ENCODE measurements at places on chromosomes 3 and 15.

- no peak for DNase-seq
These were observed 123.4 kb downstream of the SSR3 start for GRCh38 chr3:156431334-156432124.

GRCh38 chr15:89656116-89656815 is 999 bp upstream of the KIF7 start:
- no peak for DNase-seq

DNA sequence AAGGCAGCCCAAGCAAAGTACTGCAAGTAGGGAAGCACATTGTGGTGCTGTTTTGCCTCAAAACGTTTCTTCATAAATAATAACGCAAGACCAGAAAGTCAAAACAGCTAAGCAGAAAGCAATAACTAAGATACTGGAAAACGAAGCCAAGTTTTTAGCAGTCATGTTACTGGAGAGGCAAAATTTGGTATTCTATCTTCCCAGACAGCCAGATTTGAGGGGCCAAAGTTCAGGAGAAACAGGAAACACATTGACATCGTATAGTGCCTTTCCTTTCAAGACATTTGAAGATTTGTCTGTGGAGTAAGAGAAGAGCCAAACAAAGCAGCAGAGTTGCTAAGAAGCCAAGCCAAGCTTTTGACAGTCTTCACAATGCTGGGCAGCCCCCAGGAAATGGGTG is 843.6 kb upstream of the NECTIN3 start:
- DNase-seq: no peak

DNA sequence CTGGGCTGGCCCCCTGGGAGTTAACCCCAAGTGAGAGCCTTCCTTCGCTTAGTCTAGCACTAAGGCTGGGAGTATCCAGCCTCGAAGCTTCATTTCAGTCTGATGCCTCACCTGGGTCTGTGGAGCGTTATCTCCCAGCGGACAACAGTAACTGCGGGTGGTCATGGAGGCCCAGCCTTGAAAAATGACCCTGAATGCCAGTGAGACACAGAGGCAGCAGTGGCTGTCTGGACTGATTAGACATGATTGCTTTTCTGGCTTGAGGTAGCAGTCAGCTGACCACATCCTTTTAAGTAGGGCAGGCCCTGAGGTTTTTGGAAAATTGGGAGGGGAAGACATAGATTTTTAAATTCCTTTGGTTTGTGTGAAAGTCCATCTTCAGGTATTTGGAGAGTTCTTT is 28.2 kb upstream of the TRIM59 start:
- no peak for DNase-seq

DNA sequence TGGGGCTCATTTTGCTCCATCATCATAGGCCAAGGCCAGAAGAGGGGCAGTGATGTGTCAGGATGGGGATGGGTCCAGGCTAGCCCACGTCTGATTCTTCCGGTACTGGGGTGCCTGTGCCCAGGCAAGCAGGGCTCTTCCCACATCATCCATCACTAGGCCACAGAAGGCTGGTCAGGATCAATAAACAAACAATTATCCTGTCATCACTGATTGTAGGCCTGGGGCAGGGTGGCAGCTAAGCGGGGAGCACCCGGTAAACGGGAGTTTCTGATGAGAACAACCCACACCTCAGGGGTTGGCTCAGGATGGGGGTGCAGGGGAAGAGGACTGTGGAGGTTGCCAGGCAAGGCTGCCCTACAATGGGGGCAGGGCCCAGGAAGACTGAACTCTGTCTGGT is 18.1 kb upstream of the CACNA2D2 start:
- no peak for DNase-seq

DNA sequence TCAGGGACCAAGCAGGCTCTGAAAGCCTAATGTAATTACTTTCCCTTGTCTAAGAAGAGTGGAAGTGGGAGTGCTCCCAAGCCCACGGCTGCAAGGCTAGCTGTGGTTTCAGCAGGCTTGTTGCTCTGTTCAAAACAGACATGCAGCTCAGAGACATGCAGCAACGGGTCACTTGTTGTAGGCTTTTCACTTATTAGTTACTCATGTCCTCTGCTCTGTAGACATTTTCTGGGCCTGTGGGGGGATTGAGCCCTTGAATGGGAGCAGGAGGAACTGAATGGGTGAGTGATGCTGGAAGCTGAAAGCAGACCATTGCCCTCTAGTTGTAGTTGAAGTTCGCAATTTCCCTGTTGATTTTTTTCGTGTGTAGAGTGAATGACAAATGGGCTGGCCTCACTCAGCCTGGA is 261.9 kb upstream of the NR2E3 start:
- no peak for DNase-seq

DNA sequence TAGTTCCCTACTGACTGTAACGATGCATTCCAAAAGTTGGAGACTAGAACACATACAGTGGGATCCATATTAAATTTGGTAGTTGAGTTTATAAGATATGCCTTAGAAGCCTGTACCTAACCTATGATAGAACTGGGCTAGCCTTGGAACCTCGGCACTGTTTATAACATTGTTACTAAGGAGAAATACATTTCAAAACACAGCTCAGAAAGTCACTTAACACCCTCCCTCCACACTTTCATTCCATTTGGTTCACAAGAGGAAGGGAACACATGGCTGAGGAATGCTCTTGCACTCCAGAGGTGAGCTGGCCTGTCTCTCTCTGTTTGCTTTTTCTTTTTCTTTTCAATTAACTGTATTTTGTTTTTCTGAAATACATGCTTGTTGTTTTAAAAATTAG is 48.7 kb upstream of the TSC22D2 start:
- DNase-seq: no peak
